Right renal cortex interstitium (tissue), 3 donors: ENCODE measurements at places on chromosomes 1 and 21. TPM values are rescaled to one million over a fixed set of nuclear protein-coding genes. Genes with fewer than 3 reads are reported as not detected.

The GUCA2B gene
- not detected for polyA plus RNA-seq

The CA6 gene
- polyA plus RNA-seq: not detected

The FASLG gene
- polyA plus RNA-seq: 0.18 TPM

The SPRR2F gene
- polyA plus RNA-seq: not detected

The PLEKHA6 gene
- polyA plus RNA-seq: 37.8 TPM

The TMEM269 gene
- polyA plus RNA-seq: 0.79 TPM

The NPR1 gene
- polyA plus RNA-seq: 67.5 TPM

The BNIPL gene
- polyA plus RNA-seq: 1.7 TPM

The TRAF3IP3 gene
- 1.6 TPM for polyA plus RNA-seq

The CLCA4 gene
- polyA plus RNA-seq: not detected

The DYNLT5 gene
- 1.7 TPM for polyA plus RNA-seq

The HAO2 gene
- polyA plus RNA-seq: 87.5 TPM

The KRTAP7-1 gene
- polyA plus RNA-seq: not detected

The MATN1 gene
- 0.21 TPM for polyA plus RNA-seq

The KANK4 gene
- 23.7 TPM for polyA plus RNA-seq

The GDAP2 gene
- 19.9 TPM for polyA plus RNA-seq

The KLHL20 gene
- 21.1 TPM for polyA plus RNA-seq

The S100A7 gene
- not detected for polyA plus RNA-seq

The WNT9A gene
- polyA plus RNA-seq: 1.2 TPM

The SEC16B gene
- 3.1 TPM for polyA plus RNA-seq

The RGS13 gene
- not detected for polyA plus RNA-seq

The BEND5 gene
- 30.2 TPM for polyA plus RNA-seq

The PTGFRN gene
- polyA plus RNA-seq: 59.2 TPM

The KCND3 gene
- polyA plus RNA-seq: 1.3 TPM

The THEM5 gene
- polyA plus RNA-seq: 0.49 TPM

The ANKRD35 gene
- 2.1 TPM for polyA plus RNA-seq

The SLAMF6 gene
- polyA plus RNA-seq: 0.21 TPM

The TRPM2 gene
- 0.75 TPM for polyA plus RNA-seq

The LCE2B gene
- polyA plus RNA-seq: not detected

The MX2 gene
- polyA plus RNA-seq: 0.87 TPM

The TMEM54 gene
- 7.6 TPM for polyA plus RNA-seq

The GBP6 gene
- not detected for polyA plus RNA-seq

The ERICH3 gene
- 0.53 TPM for polyA plus RNA-seq
